ENCODE measurements at places on chromosomes 2 and 18.

DNA sequence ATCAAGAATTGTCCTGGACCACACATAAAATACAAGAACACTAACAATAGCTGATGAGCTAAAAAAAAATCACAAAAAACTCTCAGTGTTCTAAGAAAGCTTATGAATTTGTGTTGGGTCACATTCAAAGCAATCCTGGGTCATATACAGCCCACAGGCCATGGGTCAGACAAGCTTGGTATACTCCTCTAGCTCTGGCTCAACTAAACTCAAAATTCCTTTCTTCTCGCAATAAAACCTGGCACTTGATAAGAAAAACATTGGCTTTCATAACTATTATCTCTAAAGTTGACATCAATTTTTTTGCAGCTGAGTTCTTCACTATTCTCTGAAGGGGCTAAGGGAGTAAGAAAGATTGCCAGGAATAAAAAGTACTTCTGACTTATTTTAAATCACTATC lies 38.3 kb downstream of the FBXO48 start:
- no peak for DNase-seq

GRCh38 chr18:13298262-13298661 lies 79.7 kb downstream of the LDLRAD4 start:
- no peak for DNase-seq

DNA sequence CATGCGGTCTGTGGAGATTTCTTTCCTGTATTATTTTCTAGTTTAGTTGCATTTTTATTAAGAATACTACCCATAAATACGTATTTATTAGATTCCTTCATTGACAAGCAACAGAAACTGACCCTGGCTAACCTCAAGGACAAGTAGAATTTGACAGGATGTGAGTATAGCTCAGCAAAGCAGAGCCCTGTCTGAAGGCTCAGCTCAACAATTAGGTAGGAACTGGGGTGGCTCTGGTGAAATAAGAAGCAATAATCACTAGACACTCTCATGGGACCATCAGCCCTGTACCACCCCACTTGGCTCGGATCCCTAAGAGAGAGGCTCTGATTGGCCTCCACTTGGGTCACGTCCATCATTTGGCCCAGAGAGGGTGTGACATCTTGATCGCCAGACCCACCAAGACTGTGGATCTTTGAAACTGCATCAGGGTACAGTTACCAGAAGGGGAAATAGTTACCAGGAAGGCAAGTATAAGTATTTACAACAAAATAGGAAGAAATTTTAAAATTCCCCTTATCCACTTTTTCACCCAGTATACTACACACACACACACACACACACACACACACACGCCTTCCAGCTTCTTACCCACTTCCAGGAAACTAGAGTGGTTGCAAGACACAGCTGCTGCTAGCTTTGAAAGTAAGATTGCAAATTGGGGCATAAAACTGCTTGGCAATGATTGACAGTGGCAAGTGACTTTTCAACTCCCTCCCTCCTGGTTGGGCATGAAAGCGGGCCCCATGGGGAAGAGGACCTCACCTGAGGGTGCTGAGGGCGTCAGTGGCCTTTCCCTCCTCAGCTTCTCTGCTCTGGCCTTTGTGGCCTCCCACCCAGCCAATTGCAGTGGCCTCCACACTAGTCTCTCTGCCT lies 41.8 kb downstream of the KCTD18 start:
- no peak for DNase-seq

GRCh38 chr2:98357849-98358248 lies 11.6 kb downstream of the CNGA3 start:
- no peak for DNase-seq

GRCh38 chr2:238225911-238226697 lies 13.7 kb downstream of the HES6 start:
- no peak for DNase-seq
